ENCODE measurements at places on chromosomes 12 and 14.

DNA sequence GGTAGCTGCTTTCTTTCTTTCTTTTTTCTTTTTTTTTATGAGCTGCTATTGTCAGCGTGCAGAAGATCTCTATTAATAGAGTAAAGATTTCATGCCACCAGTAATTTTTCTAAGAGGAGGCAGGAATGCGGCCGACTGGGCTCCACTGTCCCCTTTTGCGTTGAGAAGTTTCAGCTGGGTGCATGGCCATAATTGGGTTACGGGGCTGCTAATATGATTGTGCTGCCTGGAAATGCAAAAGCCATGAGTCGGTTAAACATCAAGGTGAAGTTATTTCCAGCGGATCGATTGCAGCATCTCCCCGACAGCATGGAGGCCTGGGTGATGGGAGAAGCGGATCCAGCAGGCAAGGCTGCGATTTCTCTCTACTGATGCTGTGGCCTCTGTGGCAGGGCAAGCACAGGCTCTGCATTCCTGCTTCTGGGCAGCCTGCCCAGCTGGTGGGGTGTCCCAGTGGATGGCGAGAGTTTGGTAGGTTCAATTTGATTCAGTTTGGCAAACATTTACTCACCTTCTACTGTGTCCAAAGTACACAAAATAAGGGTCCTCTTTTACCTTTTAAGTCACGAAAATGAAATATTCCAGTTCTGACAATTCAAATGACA is 54.4 kb upstream of the PRMT8 start:
- no peak for DNase-seq

DNA sequence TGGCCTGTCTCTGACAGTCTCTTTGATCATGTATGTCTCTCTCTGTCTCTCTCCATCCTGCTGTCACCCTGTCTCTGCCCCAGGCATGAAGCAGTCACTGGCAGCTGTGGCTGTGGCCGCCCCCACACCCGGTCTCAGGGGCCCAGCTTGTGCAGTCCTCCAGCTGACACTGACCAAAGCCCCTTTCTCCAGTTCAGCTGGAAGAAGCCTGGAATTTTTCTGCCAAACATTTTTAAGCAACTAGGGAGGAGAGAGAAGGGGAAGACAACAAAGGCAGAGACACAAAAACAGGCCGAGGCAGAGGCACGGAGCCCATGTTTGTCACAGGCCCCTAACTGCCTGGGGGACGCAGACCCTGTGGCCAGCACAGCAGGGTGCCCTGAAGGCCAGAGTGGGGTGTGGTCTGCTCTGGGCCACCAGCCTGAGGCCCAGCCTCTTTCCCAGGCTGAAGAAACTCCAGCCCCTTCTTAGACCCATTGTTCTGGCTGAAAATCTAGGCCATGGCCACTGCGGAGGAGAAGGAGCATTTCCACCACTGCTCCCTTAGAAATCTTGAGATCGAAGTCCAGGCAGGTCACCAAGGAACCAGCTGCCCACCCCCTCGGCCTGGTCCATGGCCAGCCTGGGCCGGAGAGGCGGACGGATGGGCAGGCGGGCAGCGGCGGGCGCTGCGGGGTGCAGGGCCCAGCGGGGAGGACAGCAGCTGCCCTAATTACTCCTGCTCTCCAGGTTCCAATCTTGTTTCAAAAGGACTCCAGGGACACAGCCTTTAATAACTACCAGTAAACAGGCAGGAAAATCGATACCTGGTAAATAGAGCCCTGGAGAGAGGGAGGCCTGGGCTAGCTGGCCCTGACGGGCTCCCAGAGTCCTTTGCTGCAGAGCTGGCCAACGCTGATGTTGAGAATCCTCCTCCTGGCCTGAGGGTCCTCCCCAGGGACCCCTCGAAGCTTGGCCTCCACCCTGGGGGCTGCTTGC is 14.9 kb downstream of the DTX1 start:
- DNase-seq: no peak

DNA sequence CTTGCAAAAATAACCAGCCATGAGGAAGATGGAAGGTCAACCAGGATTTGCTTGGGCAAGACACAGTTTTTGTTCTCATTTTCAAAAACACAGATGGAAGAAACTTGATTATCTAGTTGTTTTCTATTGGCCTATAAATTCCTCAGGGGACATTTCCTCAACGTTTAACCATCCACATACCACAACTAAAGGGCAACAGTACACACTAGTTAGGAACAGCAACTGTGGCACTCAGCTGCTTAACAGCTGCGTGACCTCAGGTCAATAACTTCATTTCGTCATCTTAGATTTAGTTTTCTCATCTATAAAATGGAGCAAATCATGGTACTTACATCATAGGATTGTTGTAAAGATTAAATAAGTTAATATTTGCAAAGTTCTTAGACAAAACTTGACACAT is 18.7 kb downstream of the SSTR1 start:
- DNase-seq: no peak

DNA sequence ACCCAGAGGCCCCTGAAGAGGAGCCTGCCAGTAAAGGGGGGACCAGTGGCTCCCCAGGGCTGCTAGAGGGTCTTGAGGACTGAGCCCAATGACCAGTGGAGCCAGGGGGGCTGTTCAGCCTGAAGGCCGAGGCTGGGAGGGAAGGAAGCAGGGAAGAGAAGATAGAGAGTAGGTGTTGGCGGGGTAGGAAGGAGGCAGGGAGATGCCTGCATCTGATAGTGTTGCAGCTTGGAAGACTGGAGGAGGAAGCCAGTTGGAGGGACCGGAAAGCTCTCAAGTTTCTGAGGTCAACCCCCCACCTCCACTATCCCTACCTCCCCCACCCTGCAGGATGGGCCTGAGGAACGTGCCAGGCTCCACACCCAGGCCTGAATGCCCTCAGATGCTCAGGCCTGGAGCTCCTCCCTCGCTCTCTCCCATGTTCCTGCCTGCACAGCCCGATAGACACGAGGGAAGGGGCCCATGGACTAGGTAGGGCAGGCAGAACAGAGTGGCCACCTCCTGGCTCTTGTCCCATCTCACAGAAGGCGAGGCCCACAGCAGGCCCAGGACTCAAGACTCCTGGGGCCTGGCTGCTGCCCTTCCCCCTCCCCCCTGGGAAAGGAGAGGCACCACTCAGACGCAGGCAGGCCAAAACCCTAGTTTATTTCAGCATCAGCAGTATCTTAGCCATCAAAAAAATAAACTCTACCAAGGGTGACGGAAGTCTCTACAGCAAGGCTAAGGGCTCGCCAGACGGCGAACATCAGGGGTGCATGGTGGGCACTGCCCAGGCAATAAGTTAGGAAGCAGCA is 3.4 kb downstream of the CKB start:
- DNase-seq: no peak

- DNase-seq: no peak
These were observed 22.6 kb downstream of the GALNT9 start for GRCh38 chr12:132306885-132307191.

- DNase-seq: peak; percentile 49
These were observed 94.5 kb downstream of the CALM1 start for GRCh38 chr14:90491221-90491885.

DNA sequence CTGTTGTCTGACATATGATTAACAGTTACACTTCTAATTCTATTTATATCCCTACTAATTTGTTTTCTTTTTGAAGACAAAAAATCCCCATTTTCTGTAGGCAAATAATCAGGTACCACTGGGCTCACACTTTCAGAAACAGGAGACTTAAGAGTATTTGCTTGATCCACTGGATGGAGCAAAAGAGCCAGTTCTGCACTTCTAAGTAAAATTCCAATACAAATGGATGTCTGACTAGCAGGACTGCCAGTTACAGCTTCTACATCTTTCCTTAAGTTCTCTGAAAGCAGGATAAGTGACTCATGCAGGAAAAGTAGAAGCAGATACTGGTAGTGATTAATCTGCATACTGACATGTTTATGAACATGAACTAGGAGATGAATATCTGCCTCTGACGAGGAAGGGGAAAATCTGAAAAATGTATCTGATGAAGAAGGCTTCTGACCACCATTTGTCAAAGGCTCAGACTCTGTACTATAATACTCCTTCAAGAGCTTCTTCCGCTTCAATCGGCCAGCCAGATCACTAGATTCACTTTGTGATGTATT is 73.8 kb upstream of the ANKS1B start:
- DNase-seq: peak; percentile 80

- DNase-seq: no peak
These were observed 24.7 kb upstream of the AP4S1 start for GRCh38 chr14:31000629-31001338.

- no peak for DNase-seq
These were observed 546.7 kb upstream of the SEL1L start for GRCh38 chr14:82080370-82080769.

DNA sequence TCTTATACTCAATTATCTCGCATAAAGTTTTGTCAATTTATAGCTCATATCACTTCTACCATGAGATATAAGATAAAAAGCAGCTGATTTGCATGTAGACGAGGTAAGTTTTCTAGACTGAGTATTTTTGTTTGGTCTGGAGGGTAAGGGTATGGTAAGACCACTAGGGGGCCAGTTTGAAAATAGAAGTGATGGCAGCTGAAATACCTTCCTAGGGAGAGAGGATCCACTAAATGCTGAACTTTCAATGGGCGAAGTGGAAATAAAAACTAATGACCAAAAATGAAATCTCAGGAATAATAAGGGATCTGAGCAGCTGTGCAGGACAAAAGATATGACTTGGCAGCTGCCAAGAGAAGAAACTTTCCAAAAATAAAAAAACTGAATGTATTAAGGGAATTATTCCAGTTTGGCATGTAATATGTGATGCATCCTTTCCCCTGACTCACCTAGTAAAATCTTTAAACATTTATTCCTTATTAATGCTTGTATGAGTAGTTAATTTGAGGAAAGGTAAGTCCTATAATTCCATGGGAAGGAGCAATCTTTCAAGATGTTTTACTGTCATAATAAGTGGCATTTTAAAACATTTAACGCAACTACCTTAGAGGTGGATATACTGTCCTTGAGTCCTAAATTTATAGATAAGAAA is 754.5 kb downstream of the C12orf50 start:
- DNase-seq: no peak

DNA sequence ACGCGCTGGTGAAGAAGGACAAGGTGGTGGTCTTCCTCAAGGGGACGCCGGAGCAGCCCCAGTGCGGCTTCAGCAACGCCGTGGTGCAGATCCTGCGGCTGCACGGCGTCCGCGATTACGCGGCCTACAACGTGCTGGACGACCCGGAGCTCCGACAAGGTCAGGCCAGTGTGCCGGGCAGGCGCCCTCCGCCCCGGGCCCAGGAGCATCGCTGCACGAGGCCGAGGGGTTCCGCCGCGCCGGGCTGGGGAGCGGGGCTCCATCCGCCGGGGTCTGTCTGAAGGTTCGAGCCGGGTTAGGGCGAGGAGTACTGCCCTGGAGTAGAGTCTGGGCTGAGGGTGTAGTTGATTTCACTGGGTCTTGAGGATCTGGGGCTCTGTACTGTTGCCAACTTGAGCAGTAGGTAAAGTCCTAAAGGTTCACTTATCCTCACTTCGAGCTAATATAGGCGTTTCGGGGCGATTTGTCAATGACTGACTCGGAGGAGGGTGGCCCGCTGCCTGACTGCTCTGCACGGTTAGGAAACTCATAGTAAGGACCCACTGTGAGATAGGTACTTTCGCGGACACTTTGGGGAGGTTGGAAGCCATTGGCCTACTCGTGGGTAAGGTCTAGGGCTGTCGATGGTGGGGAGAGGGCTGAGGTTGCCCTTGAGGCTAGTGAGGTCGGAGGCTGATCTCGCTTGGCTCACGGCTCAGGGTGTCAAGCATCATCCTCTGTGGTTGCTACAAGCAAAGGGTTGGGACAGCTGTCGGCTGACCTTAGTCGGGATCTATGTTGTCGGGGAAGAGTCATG is 574 bp downstream of the GLRX5 start:
- DNase-seq: no peak

GRCh38 chr14:23930742-23931141 is 22.8 kb upstream of the DHRS4 start:
- DNase-seq: peak; percentile 90

GRCh38 chr12:51721282-51721940 is 127.1 kb downstream of the FIGNL2 start:
- DNase-seq: no peak

DNA sequence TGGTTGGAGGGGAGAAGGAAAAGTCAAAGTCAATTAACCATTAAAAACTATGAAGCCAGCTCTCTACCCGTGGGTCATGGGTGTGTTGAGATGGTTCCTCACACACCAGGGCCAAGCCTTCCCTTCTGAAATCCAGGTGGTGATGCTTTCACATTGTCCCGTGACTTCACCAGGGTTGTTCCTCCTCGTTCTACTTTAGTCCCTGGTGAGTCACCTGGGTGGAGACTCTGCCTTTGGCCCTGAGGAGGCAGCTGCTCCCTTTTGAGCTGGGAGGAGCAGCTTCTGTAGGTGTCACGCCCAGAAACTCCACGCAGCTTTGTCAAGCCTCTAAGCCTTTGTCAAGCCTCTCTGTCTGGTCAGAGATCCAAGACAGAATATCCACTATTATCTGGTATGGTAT is 348.3 kb downstream of the BMP4 start:
- peak; percentile 7 for DNase-seq

DNA sequence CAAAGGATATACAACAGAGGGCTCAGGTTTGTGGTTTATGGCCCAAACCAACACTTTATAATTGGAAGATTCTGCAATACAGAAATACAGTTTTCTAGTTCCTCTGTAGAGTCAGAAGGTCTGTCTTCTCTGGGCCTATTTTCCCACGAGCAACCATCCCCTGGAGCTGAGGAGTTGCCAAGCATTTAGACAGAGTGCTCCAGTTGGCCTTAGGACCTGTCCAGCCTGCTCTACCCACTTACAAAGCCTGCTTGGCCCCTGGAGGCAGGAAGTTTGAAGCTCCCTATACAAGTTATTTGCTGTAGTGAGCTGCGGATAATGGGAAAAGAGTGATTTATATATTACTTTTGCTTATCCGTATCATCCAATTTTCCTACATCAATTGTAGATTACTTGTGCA is 60.8 kb upstream of the HSPB8 start:
- no peak for DNase-seq

DNA sequence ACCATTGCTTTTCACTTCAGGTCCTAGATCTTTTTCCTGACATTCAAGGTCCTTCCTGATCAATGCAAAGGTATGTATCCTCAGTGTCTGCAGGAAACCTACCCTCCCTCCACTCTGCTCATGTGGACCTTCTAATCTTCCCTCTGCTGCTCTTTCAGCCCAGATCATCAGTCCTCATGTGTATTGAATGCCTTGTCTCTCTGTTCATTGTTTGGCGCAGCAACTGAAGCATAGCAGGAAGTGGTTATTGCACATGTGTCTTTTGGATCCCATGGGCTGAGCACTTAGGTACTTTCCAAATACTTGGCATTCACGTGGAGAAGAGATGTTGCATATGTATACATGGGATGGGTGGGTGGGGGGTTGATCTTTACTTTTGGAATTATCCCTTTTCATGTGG is 4.3 kb upstream of the NIN start:
- no peak for DNase-seq

GRCh38 chr14:95117937-95118721 is 39.2 kb downstream of the DICER1 start:
- DNase-seq: no peak

GRCh38 chr14:55762595-55763232 is 182.7 kb downstream of the KTN1 start:
- DNase-seq: no peak
